ENCODE measurements at places on chromosomes 11 and 22.

DNA sequence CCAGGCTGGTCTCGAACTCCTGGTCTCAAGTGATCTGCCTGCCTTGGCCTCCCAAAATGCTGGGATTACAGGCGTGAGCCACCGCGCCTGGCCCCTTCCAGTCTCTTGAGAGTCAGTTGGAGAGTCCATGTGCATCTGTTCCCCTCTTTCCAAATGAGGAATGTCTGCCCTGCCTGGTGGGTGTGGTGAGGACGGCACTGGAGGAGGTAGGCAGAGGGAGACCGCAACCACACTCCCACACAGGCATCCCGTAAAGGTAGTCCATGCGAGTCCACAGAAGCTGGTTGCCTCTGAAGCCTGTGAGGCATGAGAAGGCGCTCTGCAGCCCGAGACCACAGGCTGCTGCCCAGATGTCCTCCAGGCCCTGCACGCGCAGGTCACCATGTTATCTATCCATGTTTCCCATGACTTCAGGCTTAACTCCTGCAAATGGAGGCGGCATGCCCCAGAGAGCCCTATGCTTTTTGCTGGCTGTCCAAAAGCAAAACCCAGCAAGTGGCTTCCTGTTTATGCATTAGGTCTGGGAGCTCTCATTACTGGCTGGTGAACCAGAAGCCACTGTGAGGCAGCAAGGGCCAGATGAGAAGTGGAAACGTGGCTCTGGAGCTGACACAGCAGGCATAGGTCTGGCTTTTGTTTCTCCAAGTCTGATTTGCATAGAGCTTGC lies 43.4 kb downstream of the GRIK4 start:
- DNase-seq = peak; percentile 67

GRCh38 chr11:78666675-78667160 lies 92.1 kb upstream of the NARS2 start:
- DNase-seq = no peak

- peak; percentile 88 for DNase-seq
These were observed 10.4 kb downstream of the SPATA19 start for GRCh38 chr11:133834682-133835592.

DNA sequence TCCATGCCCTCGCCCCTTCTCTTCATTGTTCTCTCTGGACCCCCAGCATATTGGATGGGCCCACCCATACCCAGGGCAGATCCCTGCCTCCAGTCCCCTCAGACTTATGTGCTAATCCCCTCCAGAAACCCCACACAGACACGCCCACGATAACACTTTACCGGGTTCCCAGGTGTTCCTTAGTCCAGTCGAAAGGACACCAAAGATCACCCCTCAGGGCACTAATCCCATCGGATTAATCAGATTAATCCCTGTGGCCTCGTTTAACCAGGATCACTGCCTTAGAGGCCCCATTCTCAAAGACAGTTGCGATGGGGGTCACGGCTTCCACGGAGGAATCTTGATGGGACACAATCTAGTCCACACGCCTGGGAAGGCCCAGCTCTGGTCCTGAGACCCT lies 80.8 kb downstream of the SHANK2 start:
- no peak for DNase-seq

GRCh38 chr11:27716835-27717234 lies 16.6 kb upstream of the BDNF start:
- no peak for DNase-seq

DNA sequence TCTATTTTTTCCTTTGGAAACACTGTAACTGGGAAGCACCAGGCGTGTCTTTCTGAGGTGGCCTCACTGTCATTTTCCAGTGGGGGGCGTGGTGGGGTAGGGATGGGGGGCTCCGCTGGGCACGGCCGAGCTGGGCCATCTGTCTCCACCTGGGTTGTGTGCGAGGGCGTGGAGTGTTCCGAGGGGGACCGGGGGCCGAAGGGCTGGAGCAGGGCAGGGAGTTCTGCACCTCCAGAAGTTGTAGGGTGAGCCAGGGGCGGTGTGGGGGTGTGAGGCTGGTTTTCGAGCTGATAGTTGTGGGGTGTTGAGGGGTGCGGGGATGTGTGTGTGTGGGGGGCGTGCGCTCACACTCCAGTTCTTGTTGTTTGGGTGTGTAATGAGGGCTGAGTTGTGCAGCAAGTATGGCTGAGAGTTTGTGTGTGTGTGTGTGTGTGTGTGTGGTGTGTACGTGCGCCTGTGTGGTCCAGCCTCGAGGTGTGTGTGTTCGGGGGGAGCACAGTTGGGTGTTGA lies 10.8 kb downstream of the YPEL4 start:
- DNase-seq = peak; percentile 37

DNA sequence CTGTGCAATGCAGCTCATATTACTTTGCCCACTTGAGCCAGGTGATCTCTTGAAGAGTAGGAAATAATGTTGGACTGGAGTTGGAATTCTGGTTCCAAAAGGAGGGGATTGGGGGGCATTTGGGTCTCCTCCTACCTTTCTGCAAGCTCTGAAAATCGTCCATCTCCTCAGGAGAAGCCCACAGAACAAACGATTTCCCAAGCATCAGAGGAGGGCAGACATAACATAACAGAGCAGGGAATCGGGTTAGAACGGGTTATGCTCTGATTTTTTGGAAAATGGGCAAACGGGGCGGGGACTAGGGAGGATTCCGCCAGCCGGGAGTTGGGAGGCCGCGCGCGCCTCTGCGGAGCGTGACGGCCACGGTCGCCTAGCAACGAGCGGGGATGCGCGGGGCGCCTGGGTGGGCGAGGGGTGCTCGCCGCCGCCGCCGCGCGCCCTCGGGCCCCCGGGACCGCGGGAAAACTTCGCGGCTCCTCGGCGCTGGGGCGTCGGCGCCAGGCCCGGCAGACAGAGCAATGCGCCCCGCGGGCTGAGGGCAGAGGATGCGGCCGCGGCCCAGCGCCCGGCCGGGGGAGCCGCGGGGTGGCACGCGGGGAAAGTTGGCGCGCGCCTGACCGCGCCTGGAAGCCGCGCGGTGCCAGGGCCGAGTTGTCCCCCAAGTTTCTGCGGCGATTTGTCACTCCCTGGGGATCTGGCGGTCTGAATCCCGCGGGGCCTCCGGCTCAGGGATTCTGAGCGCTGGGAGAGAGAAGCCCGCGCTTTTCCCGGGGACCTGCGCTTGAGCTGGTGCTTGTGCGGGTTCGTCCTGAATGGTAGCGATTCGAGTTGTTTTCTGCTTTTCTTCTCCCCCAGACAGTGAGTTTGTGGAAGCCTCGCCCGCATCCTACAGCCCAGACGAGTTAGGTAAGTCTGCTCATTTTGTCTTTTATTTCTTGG lies 27.8 kb upstream of the AMOTL1 start:
- DNase-seq = peak; percentile 48

DNA sequence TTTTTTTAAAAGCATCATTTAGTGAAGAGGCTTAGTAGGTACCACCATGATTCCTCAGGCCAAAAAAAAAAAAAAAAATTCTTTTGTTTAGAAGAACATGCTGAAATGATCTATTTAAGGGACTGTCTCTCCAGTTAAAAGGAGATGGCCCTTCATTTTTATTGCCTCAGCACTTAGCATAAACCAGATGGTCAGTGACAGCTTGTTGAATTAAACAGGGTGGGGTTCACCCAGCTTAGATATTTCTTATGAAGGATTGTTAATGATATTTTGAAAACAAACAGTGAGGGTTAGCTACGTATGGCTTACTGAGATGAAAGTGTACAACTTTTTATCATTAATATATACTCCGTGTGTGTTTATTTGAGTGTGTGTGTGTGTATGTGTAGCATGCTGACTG lies 203.7 kb downstream of the FAM181B start:
- DNase-seq = no peak

DNA sequence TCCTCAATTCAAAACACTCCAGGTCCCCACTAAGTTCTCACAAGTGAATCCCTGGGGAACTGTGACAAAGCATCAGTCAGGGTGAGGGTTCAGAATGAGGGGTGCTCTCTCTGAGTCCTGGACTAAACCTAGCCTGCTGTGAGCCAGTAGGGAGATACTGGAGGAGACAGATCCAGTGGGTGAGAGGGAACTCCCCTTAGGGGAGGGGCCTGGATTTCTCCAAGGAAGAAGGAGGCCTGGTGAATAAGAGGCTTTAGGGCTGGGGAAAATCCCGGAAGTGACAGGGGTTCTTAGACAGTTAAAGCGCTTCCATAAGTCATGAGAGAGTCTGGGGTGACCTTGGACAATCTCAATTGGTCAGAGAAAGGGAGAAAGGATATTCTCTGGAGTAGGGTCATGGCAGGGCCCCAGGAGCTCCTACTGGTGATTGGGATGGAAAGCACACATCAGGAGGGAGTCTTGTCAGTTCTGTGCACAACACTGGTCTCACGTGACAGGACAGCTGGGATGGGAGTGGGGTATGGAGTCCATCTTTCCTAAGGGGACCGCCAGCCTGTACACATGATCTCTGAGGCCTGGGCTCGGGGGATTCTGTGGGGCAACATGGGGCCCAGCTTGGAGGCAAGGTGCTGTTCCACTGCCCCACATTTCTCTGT lies 1.5 kb downstream of the TBC1D10A start:
- peak; percentile 62 for DNase-seq

DNA sequence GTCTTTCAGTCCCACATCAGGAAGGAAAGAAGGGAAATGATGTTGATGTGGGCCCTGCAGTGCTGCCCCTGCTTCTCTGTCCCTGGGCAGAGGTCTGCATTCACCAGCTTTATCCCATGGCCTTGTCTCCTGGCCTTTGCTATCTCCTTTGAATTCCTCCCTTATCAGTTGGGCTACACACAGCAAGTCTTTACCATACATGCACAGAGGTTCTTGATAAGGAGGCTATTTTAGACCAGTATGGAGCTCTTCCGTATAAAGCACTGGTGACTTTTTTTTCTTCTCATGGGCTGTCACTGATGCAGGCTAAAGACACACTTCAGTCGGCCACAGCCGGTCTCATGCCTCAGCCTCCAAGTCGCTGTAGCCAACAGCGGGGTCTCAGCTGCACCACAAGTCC lies 20.2 kb downstream of the MYO18B start:
- DNase-seq = peak; percentile 23

DNA sequence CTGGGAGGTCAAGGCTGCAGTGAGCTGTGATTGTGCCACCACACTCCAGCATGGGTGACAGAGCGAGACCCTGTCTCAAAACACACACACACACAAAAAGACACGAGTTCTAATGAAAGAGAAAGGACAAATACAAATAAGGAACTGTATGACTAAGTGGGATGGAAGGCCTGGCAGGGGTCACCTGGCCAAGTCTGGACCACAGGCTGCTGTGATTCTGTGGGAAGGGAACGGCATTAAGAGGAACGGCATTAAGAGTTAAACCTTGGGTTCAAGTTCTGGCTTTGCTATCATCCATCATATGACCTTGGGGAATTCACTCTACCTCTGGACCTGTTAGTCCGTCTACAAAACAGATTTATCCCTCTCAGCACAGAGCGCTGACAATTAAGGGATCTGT lies 47.7 kb downstream of the LRFN4 start:
- DNase-seq = no peak

- no peak for DNase-seq
These were observed 22.0 kb downstream of the JAML start for GRCh38 chr11:118202599-118203422.

GRCh38 chr11:20156876-20157613 lies 3.2 kb downstream of the DBX1 start:
- peak; percentile 42 for DNase-seq

GRCh38 chr11:95283650-95284049 lies 52.6 kb upstream of the SESN3 start:
- DNase-seq = no peak

DNA sequence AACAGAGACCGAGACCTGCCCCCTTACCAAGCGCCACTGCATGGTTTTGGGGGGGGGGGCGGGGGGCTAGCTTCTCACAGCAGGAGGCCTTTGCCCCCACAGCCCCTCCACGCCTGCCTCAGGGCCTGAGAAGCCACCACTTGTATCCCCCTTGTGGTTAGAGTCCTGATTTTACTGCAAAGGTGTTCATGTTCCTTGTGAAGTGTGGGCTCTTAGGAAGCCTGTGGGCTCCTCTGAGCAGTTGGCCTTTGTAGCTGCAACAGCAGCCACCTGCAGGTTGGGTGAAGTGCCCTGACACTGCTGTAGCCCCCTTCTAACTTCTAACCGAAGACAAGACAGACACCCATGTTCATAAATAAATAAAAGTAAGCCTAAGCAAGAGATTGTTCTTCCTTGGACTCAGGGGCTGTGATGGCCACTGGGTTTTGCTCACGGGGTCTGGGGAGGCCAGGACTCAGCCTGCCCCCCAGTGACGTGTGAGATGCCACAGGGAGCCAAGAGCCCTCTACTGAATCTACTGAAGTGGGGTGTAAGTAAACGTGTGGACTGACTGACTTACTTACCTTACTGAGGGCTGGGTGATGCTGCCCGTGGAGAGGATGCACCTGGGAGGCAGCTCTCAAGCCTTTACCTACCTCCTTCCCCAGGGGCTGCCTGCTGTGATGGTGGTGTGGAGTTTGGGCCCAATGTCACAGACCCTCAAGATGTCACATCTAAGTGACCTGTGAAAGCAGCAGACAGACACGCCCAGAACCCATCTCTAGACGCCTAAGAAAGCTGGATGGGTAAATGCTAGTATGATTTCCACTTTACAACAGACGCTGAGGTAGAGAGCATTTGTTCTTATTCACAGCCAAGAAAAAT lies 25.8 kb downstream of the USP35 start:
- no peak for DNase-seq

- DNase-seq = no peak
These were observed 36.8 kb upstream of the SHISAL1 start for GRCh38 chr22:44349594-44349993.

DNA sequence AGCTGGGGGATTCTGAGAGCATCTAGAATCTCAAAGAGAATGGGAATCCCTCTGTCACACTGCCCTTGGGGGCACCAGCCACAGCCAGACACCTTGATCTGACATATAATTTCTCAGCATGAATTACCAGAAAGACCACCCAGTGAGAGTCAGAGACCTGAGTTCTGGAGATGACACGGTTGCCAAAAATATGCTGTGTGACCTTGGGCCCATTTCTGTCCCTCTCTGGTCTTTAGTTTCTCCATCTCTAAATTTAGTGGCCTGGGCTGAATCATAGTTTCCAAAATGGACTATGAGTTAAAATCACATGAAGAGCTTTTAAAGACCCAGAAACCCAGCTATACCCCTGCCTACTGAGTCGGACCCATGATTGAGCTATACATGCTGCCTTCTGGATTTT lies 15.9 kb downstream of the SEZ6L start:
- DNase-seq = no peak

DNA sequence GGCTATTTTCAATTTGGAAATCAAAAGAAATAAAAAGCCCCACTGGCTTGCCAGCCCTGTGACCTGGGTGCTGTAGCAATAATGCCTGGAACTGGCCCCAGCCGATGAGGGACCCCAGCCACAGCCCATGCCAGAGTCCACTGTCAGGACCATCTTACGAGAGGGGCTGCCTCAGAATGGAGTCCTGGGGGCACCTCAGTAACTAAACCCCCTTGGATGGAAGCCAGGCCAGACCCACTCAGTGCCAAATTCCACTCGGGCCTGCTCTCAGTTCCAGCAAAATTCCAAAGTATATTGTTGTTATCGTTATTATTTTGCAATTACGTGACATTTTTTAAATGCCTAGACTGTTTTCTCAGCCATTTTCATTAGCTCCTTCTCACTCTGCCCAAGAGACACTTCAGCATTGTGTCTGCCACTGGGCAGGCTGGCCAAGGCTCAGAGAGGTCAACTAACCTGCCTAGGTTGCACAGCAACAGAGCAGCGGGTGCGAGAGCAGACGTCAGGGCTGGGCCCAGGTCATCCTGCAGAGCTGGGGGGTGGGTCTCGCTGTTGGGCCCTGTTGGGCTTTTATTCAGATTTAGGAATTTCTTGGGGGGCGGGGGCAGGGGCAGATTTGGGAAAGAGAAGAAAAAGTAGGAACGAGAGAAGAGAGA lies 19.5 kb downstream of the CDKN1C start:
- DNase-seq = no peak

- no peak for DNase-seq
These were observed 28.9 kb downstream of the KCTD17 start for GRCh38 chr22:37080438-37080837.

GRCh38 chr11:3130269-3131071 lies 34.6 kb downstream of the OSBPL5 start:
- DNase-seq = no peak

- peak; percentile 65 for DNase-seq
These were observed 5.7 kb upstream of the PVALB start for GRCh38 chr22:36822581-36822980.

All from ELF-1 (cell line).